ENCODE measurements at places on chromosomes 2 and 18.

- H3K27me3 ChIP-seq: no peaks in the 10 kb centered on the region
- H3K36me3 ChIP-seq: no peaks in the 10 kb centered on the region
- no peak for DNase-seq
- no peak overlapping the region for H3K4me3 ChIP-seq
- H3K27ac ChIP-seq: no peak overlapping the region
Measured at GRCh38 chr2:39629646-39630045, 36.1 kb upstream of the TMEM178A start.

- peaks cover 11% of the 10 kb centered on the region for H3K36me3 ChIP-seq
- H3K27ac ChIP-seq: no peak overlapping the region
- DNase-seq: no peak
- H3K4me3 ChIP-seq: no peak overlapping the region
Measured at GRCh38 chr18:21496277-21496835, 104.1 kb downstream of the ESCO1 start.

DNA sequence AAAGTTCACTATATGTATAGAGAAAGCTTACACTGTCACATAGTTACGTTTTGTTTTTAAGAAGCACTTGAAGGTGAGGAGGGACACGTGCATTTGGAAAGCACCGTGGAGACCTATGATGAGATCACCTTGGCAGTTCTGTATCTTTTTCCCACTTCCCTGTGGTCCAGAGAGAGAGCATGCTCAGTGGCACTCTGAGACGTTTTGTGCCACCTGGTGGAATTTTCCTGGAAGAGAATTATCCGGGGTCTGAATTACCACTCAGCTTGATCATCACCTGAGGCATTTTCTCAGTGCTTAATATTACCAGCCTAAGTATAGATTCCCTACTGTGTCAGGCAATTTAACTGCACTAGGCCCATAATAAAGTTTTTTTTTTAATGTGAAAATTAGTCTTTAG lies 469.4 kb upstream of the SMIM21 start:
- no peaks in the 10 kb centered on the region for H3K36me3 ChIP-seq
- H3K27ac ChIP-seq: no peak overlapping the region
- no peaks in the 10 kb centered on the region for H3K27me3 ChIP-seq
- no peaks in the 10 kb centered on the region for H3K4me1 ChIP-seq
- no peak overlapping the region for H3K4me3 ChIP-seq

GRCh38 chr2:230160112-230160660 lies 59.6 kb downstream of the SP110 start:
- H3K4me3 ChIP-seq: no peak overlapping the region
- no peak overlapping the region for H3K27ac ChIP-seq
- H3K4me1 ChIP-seq: no peaks in the 10 kb centered on the region
- H3K36me3 ChIP-seq: no peaks in the 10 kb centered on the region
- H3K27me3 ChIP-seq: no peaks in the 10 kb centered on the region

DNA sequence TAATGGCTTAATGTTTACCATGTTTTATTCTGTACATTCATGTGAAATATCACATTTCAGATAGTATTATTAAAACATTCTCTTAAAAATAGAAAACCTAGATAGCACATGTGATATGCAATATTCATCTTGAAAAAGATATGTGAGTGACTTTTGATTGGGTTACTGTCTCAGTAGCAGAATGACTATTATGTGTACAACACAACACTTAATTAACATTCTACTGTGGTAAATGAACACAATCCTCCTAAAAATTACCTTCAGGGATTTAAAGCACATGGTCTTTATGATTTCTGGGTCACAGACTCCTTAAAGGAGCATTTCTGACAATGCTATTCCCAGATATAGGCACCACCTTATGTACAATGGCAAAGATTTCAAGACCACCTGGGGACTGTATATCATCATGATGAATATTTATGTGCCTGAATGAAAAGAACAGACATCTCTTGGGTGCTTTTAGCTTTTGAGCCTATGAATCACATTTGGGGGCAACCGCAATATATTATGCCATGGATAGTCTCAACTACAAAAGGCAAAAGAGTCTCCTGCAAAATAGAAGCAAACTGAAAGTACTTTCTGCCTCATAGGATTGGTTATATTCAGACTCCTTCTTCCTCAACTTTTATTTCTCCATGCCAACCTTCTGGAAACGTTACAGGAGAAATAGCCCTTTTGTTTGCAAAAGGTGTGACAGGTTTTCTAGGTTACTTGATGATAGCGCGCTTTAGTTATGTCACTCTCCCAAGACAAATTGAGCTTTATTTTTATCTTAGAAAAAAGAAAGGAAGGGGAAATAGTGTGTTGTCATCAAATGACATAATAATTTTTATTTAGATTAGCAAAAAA lies 259.0 kb downstream of the CALCRL start:
- no peak overlapping the region for H3K27ac ChIP-seq
- no peaks in the 10 kb centered on the region for H3K4me1 ChIP-seq
- no peaks in the 10 kb centered on the region for H3K27me3 ChIP-seq
- H3K36me3 ChIP-seq: no peaks in the 10 kb centered on the region
- no peak for DNase-seq

DNA sequence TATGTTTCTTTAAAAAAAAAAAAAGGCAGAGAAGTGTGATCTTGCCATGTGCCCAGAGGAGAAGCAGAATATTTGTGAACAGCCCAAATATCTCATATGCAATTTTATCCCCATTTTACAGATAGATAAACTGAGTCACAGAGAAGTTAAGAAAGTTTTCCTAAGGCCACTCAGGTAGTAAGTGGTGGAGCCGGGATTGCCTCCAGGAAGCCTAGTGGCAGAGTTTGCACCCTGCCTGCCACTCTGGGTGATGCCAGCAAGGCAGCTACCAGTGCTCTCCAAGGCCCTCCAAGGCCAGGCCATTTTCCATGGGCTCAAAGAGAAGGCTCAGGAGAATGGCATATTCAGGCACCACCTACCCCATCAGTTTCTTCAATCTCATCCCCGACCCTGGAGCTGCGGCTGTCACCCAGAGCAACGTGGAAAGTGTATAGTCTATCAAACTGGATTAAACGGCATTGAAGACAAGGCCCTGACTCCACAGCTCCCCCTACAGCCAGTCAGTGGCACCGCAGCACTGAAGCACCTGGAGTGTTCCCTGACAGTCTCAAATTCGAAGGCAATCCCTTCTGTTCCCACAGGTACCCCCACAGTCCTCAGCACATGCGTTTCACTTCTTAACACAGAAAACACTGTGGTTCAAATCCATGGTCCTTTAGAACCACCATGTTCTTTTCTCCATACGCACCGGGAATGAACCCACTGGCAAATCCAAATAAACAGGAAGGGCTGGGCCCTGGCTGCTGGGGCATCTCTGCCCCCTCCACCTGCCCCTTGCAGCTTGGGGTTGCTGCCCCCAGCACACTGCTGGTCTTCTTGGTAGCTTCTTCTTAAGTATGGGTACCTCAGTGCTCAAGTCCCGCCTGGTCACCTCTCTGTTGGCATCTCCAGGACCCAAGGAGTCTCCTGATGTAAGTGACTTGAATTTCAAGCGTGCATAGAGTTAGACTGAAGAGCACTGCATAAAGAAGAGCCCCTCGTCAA lies 175.3 kb downstream of the INHBB start:
- H3K4me3 ChIP-seq: no peak overlapping the region
- no peaks in the 10 kb centered on the region for H3K27me3 ChIP-seq
- H3K36me3 ChIP-seq: no peaks in the 10 kb centered on the region
- no peak for DNase-seq
- H3K27ac ChIP-seq: peak overlapping the region; percentile 52
- peaks cover 30% of the 10 kb centered on the region for H3K4me1 ChIP-seq

DNA sequence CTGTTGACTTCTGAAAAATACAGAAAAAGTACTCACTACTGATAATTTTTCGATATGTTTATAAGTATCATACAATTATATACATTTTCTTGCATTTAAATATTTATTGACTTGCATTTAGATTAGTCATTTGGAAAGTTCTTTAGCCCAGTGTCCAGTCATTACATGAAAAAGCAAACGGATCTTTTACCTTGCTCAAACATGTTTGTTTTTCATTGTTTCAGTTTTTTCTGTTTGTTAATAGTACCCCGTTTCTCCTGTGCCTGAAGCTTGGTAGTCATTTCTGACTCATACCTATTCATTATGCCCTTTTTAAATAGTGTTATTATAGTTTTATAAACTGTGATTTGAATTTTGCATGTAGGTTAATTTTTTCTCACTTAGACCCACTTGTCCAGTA lies 28.1 kb downstream of the CEP192 start:
- no peak overlapping the region for H3K4me3 ChIP-seq
- H3K27ac ChIP-seq: no peak overlapping the region
- no peaks in the 10 kb centered on the region for H3K27me3 ChIP-seq
- no peaks in the 10 kb centered on the region for H3K4me1 ChIP-seq
- H3K36me3 ChIP-seq: peaks cover 47% of the 10 kb centered on the region

GRCh38 chr18:10094154-10094553 lies 180.3 kb downstream of the VAPA start:
- H3K4me1 ChIP-seq: no peaks in the 10 kb centered on the region
- DNase-seq: no peak
- H3K36me3 ChIP-seq: no peaks in the 10 kb centered on the region
- no peak overlapping the region for H3K4me3 ChIP-seq
- no peak overlapping the region for H3K27ac ChIP-seq
- H3K27me3 ChIP-seq: no peaks in the 10 kb centered on the region

DNA sequence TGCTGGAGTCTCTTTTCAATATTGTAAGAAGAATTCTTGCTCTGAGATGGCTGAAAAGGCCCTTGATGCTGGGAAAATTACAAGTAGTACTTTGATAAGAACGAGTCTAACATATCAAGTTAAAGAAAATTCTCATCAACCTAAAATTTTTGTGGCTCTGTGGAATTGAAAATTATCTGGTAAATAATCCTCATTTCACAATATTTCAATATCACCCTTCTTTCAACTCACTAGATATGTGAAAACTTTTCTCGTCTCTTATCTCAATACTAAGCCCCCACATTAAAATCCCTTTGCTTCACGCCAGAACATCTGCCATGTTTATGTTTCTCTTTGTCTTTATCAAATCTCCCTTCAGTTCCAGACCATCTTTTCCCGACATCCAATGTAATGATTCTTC lies 448.8 kb downstream of the ZNF516 start:
- no peak overlapping the region for H3K4me3 ChIP-seq
- H3K27me3 ChIP-seq: no peaks in the 10 kb centered on the region
- H3K4me1 ChIP-seq: no peaks in the 10 kb centered on the region
- DNase-seq: no peak
- no peak overlapping the region for H3K27ac ChIP-seq
- no peaks in the 10 kb centered on the region for H3K36me3 ChIP-seq

- no peak overlapping the region for H3K4me3 ChIP-seq
- DNase-seq: no peak
- H3K27me3 ChIP-seq: no peaks in the 10 kb centered on the region
- H3K27ac ChIP-seq: no peak overlapping the region
- no peaks in the 10 kb centered on the region for H3K4me1 ChIP-seq
Measured at GRCh38 chr18:75884728-75885127, 457.2 kb upstream of the SMIM21 start.

DNA sequence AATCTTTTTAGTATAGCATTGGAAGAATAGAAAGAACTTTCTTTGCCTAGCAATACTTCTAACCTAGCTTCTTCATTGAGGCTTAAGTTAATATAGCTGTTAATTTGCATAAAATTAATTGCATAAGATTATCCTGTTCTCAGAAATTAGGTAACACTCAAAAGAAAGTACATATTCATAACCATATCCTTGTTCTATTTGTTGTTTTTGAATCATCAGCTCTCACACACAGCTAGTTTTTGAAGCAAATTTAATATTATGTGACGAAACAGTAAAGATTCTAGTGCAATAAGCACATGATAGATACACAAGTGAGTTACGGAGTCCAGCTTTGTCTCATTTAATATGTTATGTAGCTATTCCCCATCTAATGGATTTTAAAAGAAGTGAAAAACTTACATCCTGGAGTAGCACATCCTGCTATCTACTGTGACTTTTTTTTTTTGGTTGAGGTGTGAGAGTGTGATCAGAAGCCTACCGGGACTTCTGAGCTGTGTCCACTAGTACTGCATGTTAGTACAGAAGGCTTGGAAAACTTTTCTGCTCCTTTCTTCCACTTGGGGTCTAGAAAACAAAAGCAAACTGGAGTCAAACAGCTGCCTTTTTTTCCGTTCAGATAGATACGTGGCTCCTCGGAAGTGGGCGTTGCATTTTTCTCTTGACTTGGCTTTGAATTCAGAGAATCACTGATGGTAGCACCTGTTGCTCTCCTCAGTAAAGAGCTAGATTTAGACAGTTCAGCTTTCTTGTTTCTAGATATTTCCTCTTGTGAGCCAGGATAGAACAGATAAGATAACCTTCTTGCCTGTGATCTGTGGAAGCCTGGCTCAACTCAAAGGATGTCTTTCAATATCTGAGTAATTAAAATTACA lies 27.2 kb downstream of the KDM3A start:
- H3K27me3 ChIP-seq: no peaks in the 10 kb centered on the region
- peaks cover 90% of the 10 kb centered on the region for H3K36me3 ChIP-seq
- peak overlapping the region; percentile 8 for H3K27ac ChIP-seq
- H3K4me1 ChIP-seq: no peaks in the 10 kb centered on the region
- no peak for DNase-seq

DNA sequence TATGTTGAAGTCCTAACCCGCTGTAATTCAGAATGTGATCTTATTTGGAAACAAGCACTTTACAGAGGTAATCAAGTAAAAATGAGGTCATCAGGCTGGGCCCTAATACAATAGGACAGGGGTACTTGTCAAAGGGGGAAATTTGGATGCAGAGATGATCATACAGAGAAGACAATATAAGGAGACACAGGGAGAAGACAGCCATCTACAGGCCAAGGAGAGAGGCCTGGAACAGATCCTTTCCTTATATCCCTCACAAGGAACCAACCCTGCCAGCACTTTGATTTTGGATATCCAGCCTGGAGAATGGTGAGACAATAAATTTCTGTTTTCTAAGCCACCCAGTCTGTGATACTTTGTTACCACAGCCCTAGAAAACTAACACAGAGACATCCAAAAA lies 104.3 kb downstream of the METTL4 start:
- H3K27ac ChIP-seq: no peak overlapping the region
- DNase-seq: no peak
- H3K4me1 ChIP-seq: no peaks in the 10 kb centered on the region
- H3K4me3 ChIP-seq: no peak overlapping the region
- H3K36me3 ChIP-seq: no peaks in the 10 kb centered on the region

GRCh38 chr2:157480182-157480961 lies 36.5 kb upstream of the CYTIP start:
- H3K27ac ChIP-seq: peak overlapping the region; percentile 67
- no peaks in the 10 kb centered on the region for H3K4me1 ChIP-seq
- H3K36me3 ChIP-seq: no peaks in the 10 kb centered on the region
- DNase-seq: peak; percentile 92
- H3K27me3 ChIP-seq: no peaks in the 10 kb centered on the region
- H3K4me3 ChIP-seq: no peak overlapping the region

DNA sequence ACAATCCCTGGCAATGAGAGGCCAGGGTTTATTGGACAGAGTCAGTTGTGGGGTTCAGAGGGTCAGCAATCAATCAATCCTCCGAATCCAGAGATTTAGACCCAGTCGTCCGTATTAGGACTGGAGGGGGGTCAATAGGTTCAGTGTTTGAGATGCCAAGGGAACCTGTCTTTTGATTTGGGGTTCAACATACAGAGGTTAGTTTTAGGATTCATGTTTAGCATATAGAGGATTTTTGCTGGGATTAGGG lies 292 bp downstream of the GMPPA start:
- peaks cover 54% of the 10 kb centered on the region for H3K4me1 ChIP-seq
- no peaks in the 10 kb centered on the region for H3K27me3 ChIP-seq
- peak overlapping the region; percentile 87 for H3K4me3 ChIP-seq
- H3K36me3 ChIP-seq: peaks cover 12% of the 10 kb centered on the region
- DNase-seq: no peak
- peak overlapping the region; percentile 98 for H3K27ac ChIP-seq

All from right atrium auricular region (tissue), 2 donors.